ENCODE measurements at places on chromosomes 1 and 21.

DNA sequence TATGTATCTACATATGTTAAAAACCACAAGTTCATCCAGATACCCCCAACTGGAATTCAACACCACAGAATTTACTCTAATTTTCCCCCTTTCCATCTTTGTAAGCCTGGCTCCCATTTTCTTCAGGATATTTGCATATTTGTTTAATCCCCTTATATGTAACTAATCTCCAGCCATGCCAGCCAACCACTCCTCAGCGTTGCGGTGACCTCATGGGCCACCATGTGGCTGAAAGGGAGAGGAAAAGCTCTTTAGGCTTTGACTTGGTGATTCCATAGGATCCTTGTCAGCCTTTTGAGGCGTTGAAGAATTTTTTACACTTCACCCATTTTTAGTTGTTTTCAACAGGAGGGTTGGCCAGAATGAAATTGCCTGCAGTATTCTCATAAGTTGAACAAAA, 10.0 kb downstream of the CLDN19 start:
- DNase-seq: no peak

DNA sequence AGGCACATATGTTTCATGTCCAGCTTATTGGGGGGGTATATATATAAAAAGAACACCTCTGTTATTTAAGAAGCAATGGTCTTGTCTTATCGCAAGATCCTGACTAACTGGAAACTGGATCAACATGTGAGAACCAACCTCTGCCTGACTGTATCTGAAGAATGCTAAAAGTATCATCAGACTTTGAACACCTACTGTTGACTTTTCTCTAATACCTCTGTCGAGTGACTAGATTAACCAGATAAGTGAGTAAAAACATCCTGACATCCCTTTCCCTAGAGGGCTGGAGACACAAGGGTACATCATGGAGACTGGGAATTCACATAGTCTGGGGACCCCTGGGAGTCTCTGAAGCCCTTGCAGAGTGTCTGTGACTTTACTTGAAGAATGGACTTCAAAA, 26.3 kb upstream of the PIGC start:
- no peak for DNase-seq

GRCh38 chr1:90305577-90305976, 310.7 kb downstream of the ZNF326 start:
- DNase-seq: no peak

DNA sequence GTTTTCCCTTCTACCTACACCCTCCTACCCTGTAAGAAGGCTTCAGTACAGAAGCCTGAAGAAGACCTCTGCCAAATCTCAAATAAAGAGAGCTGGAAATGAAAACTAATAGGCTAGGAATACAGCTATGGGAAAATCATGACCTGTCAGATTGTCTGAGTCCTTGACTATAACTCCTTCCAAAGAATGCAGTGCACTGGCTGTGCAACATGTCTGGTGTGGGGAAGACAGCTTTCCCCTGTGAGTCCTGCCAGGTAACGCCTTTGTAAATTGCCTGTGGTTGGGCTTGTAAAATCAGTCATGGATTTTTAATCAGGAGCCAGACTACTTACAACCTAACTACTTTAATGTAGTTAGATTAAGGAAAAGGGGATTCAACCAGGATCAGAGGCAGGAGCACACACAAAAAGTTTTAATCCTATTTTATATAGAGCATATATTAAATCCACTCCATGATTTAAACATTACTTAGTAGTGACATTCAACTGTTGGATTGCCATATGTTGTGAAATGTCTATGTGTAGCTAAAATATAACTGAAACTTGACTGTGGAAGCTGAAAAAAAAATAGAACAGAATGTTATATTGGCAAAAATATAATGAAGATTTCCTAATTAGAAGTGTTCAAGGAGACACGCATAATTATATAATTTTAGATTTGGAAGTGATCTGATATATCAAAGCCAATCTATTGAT, 1667.8 kb downstream of the KCNT2 start:
- DNase-seq: no peak

DNA sequence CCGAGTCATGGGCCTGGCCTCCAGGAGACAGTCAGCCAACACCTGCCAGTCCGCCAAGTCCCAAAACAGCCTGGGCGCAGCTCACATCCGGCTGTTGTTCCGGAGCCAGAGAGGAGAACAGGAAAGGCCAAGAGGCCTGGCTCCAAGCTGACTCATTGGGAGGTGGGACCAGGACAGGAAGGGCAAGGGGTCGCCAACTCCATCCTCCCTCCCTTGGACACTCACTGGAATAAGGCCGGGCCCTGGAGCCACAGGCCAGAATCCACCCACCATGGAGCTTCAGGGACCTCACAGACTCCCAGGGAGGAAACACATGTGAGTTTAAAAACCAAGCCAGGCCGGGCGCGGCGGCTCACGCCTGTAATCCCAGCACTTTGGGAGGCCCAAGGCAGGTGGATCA, 25.1 kb upstream of the CLIC4 start:
- DNase-seq: no peak

GRCh38 chr1:154240294-154240833, 19.6 kb downstream of the UBAP2L start:
- DNase-seq: no peak

GRCh38 chr1:56639211-56639610, 5.9 kb upstream of the PRKAA2 start:
- no peak for DNase-seq

- no peak for DNase-seq
Observed at GRCh38 chr1:68046885-68047658, 3.4 kb downstream of the DIRAS3 start.

DNA sequence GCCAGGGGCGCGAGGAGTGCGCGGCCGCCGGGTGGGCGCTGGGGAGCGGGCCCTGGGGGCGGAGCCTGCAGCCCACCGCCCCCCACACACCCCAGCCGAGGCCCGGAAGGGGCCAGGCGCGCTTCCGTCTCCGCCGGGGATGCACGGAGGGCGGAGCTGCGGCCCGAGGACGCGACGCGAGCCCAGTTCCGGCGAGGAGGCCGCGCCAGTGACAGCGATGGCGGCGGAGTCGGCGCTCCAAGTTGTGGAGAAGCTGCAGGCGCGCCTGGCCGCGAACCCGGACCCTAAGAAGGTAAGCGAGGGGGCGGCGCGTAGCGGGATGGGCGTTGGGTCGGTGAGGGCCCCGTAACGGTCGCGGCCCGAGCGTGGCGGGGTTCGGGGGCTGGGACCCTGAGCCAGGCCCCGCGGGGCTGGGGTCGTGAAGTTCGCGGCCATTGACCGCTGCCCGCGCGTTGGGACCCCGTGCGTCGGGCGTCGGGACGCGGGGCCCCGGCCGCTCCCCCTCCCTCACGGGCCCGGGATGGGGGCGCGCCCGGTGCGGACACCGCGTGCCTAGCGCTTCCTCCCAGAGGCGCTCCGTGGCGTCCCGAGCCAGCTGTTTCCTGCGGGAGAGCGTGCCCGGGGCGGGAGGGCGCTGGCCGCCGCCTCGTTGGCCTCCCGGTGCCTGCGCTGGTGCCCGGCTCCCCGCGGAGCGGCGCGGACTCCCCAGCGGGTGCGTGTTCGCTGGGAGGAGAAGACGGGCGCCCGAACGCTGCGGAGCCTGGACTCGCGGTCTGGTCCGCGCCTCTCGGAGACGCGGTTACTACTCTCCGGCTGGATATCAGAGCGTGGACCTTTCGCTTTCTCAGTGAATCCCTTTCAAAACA, at the start of gene ELOA:
Gene ELOA (plus strand): TSS at position 185 of the 866 bp plus-strand sequence. CDS start 33 bp downstream, at position 218.
- DNase-seq: no peak

GRCh38 chr1:178467837-178468236, 28.9 kb downstream of the CLEC20A start:
- DNase-seq: no peak

GRCh38 chr1:3922851-3923250, 22.8 kb upstream of the C1orf174 start:
- no peak for DNase-seq

- no peak for DNase-seq
Observed at GRCh38 chr1:229124116-229124515, 146.8 kb upstream of the RAB4A start.

DNA sequence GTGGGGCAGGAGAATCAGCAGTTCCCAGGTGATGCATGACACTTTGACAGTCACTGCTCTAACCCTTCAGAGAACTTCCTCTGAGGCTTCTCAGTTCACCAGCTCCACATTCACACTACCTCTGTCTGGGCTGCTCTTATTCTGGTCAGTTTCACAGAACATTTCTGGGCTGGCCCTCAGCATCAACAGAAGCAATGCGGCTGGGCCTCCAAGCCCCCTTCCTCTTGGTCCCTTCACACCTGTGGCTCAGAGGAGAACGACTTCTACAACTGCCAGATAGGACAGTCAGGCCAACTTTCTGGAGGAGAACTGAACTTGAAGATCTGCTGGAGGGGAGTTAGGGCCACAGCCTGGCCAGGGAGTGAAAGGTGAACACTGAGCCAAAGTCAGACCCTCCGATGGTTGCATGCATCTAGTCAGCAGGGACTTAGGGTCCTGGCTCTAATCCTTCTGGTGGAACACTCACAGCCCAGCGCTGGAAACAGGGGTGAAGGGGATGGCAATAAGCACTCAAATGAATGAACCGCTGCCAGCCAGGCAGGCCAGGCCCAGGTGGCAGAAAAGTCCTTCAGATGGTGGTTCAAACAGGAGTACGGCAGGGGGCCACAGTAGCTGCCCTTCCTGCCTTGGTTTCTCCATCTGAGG, 274.1 kb downstream of the FOXD2 start:
- DNase-seq: no peak

DNA sequence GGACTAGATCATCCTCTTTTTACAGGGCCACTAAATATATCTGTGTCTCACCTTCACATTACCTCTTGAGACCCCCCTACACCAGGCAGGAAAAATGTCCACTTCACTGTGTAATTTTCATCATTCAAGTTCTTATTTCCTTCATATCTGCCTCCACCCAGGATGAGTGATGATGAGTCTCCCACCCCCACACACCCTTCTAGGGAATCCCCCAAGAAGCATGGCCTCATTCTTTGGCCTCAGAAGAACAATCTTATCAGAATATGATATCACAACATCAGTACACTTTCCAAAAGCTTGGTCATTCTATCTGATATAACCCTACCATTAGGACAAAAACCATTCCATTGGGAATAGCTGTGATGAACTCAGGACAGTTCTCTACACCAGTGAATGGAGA, 170.3 kb upstream of the DUSP10 start:
- DNase-seq: no peak

- no peak for DNase-seq
Observed at GRCh38 chr1:88228114-88228513, 456.0 kb upstream of the PKN2 start.

- DNase-seq: no peak
Observed at GRCh38 chr21:26448751-26449150, 124.3 kb downstream of the CYYR1 start.

DNA sequence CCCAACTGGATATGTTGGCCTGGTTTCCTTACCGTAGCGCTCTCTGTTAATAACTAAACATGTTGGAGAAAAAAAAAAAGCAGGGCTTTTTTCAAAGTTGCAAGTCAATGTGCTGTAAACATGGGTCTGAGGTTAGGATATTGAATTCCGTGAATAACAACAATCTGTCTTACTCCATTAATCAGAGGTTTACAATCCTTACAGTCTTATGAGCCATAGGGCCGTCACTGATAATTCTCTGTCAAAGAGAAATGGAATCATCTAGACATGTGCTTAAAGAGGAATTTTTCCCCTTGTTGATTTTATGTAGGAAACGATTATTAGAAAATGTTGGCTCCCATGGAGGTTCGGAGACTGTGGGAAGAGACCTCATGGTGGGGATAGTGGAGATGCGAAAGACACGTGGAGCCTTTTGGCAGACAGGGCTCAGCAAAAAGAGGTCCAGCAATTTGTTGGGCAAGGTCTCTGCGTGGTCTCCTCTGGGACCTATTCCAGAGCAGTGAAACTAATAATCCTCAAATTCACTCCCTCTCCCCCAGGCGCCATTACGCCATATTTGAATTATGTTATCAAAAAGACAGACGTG, 83.5 kb upstream of the CLDN14 start:
- DNase-seq: no peak

DNA sequence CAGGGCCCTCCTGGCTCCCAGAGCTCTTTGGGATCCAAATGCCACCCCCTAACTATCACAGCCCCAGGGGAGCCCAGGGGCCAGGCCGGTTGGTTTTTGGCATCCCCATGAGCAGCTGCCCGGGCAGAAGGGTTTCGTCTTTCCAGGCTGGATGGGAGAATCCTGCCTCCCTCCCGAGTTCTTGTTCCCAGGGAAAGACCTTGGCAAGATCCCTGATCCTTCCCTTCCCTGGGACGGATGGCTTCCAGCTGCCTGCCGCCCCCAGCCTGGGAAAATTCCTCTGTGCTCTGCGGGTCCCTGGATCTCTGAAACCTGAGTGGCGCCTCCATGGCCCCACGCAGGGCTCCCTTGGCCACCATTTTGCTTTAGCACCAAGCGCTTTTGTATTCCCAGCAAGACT, 55.6 kb downstream of the TAS1R2 start:
- no peak for DNase-seq

DNA sequence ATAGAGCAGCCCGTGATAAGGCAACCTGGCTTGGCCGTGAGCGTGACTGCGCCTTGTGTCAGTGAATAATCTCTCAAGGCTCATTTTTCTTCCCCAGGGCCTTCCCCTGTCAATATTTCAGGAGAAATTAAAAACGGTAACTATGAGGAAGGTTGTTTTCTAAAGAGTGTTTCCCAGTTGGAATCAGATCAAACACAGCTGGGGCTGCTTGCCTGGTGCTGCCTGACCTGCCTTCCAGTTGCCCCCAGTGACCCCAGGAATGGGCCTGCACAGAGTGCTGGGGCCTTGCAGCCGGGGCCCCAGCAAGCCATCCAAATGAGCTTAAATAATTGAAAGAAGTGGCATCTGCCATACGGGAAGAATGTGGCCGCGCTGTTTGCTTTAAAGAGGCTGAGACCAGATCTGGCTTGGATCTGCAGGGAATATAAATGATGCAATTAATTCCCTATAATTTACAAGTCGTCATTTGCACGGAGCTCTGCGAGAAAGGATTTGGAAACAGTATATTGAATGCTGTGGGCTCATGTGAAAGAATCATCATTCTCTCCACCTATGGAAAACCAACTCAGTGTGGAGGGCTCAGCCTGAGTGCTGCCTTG, 203.9 kb downstream of the C1orf94 start:
- no peak for DNase-seq

DNA sequence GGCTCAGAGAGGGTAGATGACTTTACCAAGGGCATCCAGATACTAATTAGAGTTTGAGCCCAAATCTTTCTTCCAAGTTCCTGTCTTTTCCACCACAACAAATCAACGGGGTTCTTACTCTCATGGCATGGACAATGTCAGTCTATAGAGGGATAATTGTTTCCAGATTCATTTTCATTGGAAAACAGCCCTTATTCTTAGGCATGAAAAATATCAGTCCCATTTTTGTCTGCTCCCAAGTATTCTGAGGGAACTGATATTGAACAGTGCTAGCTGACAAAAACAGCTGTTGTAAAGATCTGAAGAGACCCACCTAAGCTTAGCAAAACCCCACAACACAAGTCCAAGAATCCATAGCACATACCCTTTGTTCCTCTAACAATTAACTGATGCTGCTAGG, 349.1 kb upstream of the BEND5 start:
- DNase-seq: no peak

GRCh38 chr1:230868736-230869385, 540 bp upstream of the C1orf198 start:
- no peak for DNase-seq

- DNase-seq: no peak
Observed at GRCh38 chr1:36879613-36880012, 154.7 kb downstream of the GRIK3 start.

- DNase-seq: no peak
Observed at GRCh38 chr1:205733438-205734175, 16.4 kb downstream of the NUCKS1 start.

All from epithelial cell of prostate (primary cell).